Right forelimb (tissue), 1 donor: ENCODE measurements at places on chromosomes 1 and 21.

GRCh38 chr1:111561328-111561727 is 57.9 kb upstream of the ADORA3 start:
- no peak for DNase-seq

- no peak for DNase-seq
Measured at GRCh38 chr1:230985711-230986110, 6.8 kb downstream of the ARV1 start.

GRCh38 chr1:168520832-168521231 is 23.0 kb downstream of the XCL2 start:
- no peak for DNase-seq

- no peak for DNase-seq
Measured at GRCh38 chr21:44865561-44866280, 7.8 kb downstream of the PTTG1IP start.

- DNase-seq, result no peak
Measured at GRCh38 chr1:223430236-223430635, 37.0 kb downstream of the CCDC185 start.

DNA sequence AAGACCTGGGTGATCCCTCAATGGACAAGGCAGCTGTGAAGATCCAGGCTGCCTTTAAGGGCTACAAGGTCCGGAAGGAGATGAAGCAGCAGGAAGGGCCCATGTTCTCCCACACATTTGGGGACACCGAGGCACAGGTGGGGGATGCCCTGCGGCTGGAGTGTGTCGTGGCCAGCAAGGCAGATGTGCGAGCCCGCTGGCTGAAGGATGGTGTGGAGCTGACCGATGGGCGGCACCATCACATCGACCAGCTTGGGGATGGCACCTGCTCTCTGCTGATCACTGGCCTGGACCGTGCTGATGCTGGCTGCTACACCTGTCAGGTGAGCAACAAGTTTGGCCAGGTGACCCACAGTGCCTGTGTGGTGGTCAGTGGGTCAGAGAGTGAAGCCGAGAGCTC is 85.2 kb downstream of the TRIM11 start:
- DNase-seq, result no peak

DNA sequence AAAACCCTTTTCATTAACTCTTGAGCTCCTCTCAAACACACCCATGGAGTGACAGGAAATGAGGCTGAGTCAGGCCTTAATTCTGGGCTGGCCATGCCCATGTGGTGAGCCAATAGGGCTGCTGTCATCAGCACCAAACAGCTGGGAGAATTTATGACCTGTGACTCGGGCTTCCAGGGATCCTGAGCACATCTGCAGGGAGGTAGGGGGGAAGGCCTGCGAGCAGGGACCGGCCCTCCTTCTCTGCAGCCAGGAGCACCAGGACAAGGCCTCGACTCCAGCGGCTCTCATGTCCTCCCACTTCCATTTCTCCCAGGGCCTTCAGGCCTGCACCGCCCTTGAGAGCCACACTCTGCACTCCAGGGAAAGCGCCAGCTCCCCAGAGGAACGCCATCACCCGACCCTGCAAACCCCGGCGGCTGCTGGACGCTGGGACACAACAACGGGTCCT is 14.6 kb downstream of the RIPK4 start:
- DNase-seq, result no peak

DNA sequence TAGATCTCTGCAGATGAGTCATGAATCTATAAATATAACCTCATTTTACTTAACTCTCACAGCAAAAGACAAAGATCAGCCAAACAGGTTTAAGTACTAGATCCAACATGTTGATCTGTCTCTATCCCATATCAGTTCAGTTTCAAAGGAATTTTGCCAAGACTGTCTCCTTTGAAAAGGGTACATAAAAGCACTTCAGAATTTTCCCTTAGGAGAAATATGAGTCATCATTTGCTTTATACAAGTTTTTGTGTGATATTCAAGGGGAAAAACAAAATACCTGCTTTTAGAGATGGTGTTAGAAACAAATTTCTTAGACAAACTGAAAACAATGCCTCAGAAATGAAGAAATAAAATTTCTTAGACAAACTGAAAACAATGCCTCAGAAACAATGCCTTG is 73.5 kb upstream of the LRRC7 start:
- no peak for DNase-seq

GRCh38 chr1:79811173-79811572 is 804.6 kb upstream of the ADGRL4 start:
- DNase-seq, result no peak

GRCh38 chr1:33348194-33348593 is 27.3 kb upstream of the A3GALT2 start:
- DNase-seq, result no peak

DNA sequence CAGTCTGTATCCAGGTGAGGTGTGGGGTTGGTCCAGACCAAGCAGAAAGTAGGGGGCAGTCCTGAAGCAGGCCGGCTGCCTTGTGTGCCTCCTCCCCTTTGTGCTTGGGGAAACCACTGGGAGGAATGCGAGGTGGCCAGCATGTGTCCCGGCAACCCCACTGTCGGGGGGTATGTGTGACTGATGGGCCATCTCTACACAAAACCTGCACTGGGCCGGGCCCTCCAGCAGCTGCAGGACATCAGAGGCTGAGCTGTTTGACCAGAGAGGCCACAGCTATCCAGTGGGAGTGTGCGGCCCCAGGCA is 33.3 kb downstream of the TMEM51 start:
- DNase-seq, result no peak

GRCh38 chr1:231801042-231801585 is 174.5 kb downstream of the DISC1 start:
- no peak for DNase-seq

- DNase-seq, result no peak
Measured at GRCh38 chr21:37208741-37209225, 58.4 kb downstream of the VPS26C start.
